ENCODE measurements at places on chromosomes 5 and 9.

DNA sequence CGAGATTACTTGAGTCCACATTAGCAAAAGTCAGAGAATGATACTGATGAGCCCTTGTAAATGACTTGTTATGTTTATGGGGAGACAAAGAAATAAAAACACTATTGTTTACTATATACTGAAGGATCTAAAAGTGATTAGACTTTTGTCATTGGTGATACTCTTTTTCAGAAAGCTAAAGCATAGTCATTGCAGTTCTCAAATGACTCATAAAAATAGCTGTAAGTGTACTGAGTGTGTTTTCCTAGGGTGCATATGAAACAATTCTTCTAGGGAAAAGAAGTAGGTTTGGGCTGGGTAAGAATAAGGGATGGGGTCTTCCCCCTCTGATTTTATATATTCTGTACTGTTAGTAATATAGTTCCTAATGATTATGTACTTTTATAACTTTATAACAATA, 32.6 kb downstream of the WDR36 start:
- H3K27me3 ChIP-seq = no peaks in the 10 kb centered on the region
- no peak overlapping the region for H3K4me3 ChIP-seq
- no peak for DNase-seq
- peaks cover 38% of the 10 kb centered on the region for H3K36me3 ChIP-seq
- H3K4me1 ChIP-seq = no peaks in the 10 kb centered on the region

GRCh38 chr5:168773226-168773625, 194.1 kb upstream of the PANK3 start:
- no peak overlapping the region for H3K4me3 ChIP-seq
- no peak overlapping the region for H3K27ac ChIP-seq
- no peaks in the 10 kb centered on the region for H3K27me3 ChIP-seq
- no peak for DNase-seq
- H3K36me3 ChIP-seq = peaks cover 61% of the 10 kb centered on the region
- H3K4me1 ChIP-seq = no peaks in the 10 kb centered on the region

DNA sequence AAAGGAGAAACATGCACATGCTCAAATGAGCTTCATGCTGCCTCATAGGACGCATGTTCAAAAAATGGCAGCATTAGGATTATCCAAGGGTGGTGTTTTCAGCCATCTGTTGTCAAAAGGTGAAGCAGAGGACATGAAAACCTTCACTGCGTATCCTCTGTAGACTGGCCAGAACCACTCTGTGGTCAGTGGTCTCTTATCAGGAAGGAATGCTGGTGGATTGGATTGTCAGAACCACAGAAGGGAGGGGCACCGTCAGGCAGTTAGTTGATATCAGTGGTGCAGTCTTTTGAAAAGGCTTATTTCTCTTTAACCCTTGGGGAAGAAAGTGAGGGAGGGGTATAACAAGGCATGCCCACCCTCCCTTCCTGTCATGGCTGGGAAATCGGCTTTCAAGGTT, 100.1 kb downstream of the FBXL7 start:
- no peaks in the 10 kb centered on the region for H3K27me3 ChIP-seq
- no peak for DNase-seq
- no peak overlapping the region for H3K4me3 ChIP-seq
- H3K4me1 ChIP-seq = no peaks in the 10 kb centered on the region

GRCh38 chr5:5046680-5047502, 93.2 kb upstream of the ADAMTS16 start:
- no peak overlapping the region for H3K27ac ChIP-seq
- no peaks in the 10 kb centered on the region for H3K27me3 ChIP-seq

- H3K27ac ChIP-seq = peak overlapping the region; percentile 61
- no peaks in the 10 kb centered on the region for H3K36me3 ChIP-seq
- H3K27me3 ChIP-seq = no peaks in the 10 kb centered on the region
- peaks cover 20% of the 10 kb centered on the region for H3K4me1 ChIP-seq
- DNase-seq = no peak
Observed at GRCh38 chr5:39800042-39800601, 375.3 kb upstream of the DAB2 start.

DNA sequence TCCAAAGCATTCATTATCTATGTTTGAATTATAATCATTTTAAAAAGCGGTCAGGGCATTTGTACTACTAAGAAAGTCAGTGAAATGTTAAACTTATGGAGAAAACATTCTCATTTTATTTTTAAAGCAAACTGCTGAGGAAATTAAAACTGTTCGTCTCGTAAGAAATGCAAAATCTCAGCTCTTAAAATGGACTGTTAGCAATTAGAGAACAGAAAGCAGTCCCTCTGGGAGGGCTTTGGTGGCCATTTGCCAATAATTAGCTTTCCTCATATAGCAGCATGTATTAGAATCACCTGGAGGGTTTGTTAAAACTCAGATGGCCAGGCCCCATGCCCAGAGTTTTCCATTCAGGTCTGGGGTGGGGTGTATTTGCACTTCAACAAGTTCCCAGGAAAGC, 120.7 kb upstream of the RASEF start:
- H3K4me3 ChIP-seq = no peak overlapping the region
- H3K27ac ChIP-seq = no peak overlapping the region
- no peaks in the 10 kb centered on the region for H3K27me3 ChIP-seq
- H3K4me1 ChIP-seq = no peaks in the 10 kb centered on the region

DNA sequence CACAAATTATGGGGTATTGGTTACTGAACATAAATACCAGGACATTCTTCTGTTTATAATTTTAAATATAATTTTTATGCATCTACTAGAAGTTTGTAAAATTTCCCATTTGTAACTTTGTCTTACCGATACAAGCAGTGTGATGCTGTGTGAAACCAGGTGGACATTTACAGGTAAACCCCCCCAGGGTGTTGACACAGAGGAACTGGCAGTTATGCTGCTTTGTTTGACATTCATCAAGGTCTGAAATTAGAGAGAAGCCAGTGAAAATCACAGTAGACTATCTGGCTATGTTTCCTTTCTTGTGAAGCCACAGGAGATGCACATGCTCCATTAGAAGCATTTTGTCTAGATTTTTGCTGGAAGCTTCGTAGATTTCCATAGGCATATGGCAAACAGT, 190.9 kb downstream of the SLC12A2 start:
- no peak overlapping the region for H3K27ac ChIP-seq
- no peaks in the 10 kb centered on the region for H3K4me1 ChIP-seq
- no peaks in the 10 kb centered on the region for H3K27me3 ChIP-seq
- H3K4me3 ChIP-seq = no peak overlapping the region
- no peak for DNase-seq
- H3K36me3 ChIP-seq = no peaks in the 10 kb centered on the region

DNA sequence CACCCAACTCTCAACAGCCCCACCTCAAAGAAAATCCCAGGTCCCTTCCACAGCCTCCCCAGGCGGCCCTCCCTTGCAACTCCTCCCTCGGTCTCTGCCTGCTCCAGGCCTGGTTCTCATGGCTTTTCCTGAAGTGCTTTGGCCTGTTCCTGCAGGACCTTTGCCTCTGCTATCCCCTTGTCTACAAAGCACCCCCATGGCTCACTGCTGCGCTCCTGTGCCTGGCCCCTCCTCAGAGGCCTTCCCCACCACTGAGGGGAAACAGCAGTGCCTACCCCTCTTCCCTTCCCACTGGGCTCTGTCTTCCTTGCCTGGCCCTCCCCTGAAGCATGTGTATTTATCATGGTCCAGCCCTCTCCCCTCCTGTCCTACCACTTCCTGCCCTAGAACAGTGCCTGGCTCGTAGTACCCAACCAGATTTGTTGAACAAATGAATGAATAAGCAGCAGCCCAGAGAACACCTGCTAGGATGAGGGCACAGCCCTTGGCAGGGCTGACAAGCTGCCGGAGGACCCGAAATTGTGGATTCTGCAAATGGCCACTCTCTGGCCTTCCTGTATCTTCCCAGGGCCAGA, 68.6 kb upstream of the LRRTM2 start:
- H3K27me3 ChIP-seq = no peaks in the 10 kb centered on the region
- H3K4me1 ChIP-seq = no peaks in the 10 kb centered on the region
- no peak for DNase-seq

- H3K4me1 ChIP-seq = no peaks in the 10 kb centered on the region
- H3K36me3 ChIP-seq = no peaks in the 10 kb centered on the region
- no peaks in the 10 kb centered on the region for H3K27me3 ChIP-seq
- no peak overlapping the region for H3K27ac ChIP-seq
Observed at GRCh38 chr5:53820119-53820801, 259.8 kb downstream of the NDUFS4 start.

GRCh38 chr9:115220319-115221005, 102.5 kb upstream of the TNC start:
- H3K4me1 ChIP-seq = no peaks in the 10 kb centered on the region
- DNase-seq = no peak
- H3K4me3 ChIP-seq = no peak overlapping the region
- H3K27me3 ChIP-seq = no peaks in the 10 kb centered on the region
- no peak overlapping the region for H3K27ac ChIP-seq
- no peaks in the 10 kb centered on the region for H3K36me3 ChIP-seq
